PC-9 (cell line): ENCODE measurements at places on chromosomes 7 and 10. TPM values are rescaled to one million over a fixed set of nuclear protein-coding genes. Genes with fewer than 3 reads are reported as not detected.

DNA sequence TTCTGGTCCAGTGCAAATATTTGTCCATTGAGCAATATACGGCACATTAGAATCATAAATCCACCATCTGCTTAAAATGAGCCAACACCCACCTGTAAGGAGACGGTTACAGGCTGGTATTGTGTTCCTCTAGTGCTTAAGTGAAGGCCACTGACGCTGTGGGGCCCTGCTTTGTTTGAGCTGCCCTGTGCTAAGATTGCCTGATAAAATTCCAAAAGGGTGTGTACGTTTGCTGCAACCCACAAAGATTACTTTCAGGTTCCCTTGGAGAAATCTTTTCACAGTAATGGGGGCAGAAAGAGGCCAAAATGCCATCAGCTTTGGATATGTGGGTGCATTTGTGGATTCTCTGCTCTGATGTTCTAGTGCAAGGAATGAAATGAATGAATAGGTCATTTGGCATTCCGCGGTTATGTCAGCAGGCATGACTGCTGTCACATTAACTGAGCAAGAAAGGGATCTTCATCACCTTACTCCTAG lies 34.4 kb downstream of the AGR3 start:
- peak; percentile 100 for DNase-seq

- DNase-seq, result peak; percentile 62
These were observed 15.4 kb upstream of the GRB10 start for GRCh38 chr7:50798126-50798525.

DNA sequence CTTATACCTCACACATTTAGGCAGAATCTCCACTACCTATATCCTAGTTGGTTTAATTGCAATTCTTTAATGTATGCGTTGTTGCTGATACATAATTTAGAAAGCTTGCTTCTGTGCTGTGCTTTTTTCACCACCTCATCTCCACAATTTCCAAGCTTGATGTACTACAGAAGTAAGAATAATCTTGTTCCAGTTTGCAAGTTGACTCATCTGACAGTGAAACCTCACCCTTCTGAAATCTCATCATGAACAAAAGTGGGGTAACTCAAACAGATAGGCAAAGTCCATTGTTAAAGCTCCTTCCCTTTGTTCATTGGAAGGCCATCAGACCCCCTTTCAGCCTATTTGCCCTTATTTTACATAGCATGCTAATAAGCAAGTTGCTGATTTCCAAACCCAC lies 13.6 kb downstream of the EIF4EBP2 start:
- DNase-seq, result no peak

DNA sequence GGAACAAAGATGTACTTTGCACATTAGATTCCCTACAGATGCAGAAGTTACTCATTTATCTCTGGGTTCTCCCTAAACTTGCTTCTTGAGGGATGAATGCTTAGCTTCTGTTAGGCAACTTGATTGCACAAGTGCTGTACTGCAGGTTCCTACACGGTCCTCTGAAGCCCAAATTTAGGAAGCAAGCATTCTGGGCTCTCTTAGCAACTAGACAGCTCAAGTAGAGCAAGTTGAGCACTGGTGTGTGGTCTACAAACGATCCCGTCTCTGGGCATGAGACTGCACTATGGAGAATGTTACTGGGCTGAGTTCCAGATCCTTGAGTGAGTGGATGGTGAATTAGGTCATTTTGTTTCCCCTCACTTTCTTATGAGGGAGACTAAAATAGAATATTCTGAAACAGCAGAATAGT lies 14.3 kb downstream of the SEMA3D start:
- no peak for DNase-seq

DNA sequence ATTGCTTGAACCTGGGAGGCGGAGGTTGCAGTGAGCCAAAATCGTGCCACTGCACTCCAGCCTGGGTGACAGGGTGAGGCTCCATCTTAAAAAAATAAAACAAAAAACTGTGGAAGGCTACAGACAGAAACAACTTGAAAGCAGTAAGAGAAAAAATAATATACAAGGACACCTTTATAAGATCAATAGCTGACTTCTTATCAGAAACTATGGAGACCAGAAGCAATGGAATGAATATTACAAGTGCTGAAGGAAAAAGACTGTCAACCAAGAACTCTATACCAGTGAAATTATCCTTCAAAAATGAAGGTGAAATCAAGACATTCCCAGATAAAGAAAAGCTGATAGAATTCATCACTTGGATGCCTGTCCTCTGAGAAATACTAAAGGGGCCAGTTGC lies 49.0 kb downstream of the RBAK start:
- no peak for DNase-seq

- DNase-seq, result no peak
These were observed 10.8 kb downstream of the SLIT1 start for GRCh38 chr10:97174941-97175340.

The PON3 gene
- total RNA-seq, result 0.85 and 1.5 TPM in 2 replicates

DNA sequence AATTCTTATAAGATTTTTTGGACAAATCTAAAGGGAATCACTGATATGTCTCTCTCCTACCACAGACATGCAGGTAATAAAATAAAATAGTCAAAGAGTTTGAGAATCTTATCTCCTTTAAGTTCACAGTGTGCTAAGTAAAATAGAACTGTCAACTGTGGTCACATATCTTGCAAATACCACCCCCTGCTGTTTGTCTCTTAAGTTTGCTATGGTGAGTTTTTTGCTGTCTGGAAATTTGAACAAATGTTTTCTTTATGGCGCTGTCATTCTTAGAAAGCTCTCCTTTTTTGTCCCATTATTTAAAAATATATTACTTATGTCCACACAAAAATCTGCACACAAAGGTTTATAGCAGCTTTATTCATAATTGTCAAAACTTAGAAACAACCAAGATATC lies 19.6 kb downstream of the GIMAP5 start:
- DNase-seq, result no peak

GRCh38 chr10:83541046-83541445 lies 598.3 kb upstream of the GHITM start:
- DNase-seq, result no peak

GRCh38 chr10:22230158-22230833 lies 12.5 kb upstream of the EBLN1 start:
- DNase-seq, result no peak

DNA sequence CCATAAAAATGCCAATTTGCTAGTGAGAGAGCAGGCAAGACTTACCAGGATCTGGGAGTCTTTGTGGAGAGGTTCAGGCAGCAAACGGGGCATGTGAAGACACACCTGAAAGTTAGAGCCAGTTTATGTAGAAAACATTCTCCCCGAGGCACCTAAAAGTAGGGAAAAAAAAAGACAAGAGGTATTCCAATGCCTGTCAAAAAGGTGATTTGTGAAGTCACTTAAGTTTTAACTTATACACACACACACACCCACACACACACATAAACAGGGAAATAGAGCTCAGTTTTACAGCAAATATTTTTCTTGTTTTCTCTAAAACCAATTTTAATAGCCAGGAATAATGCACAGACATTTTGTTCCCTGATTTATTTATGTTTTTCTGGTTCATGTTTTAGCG lies at the start of gene LAMB4:
LAMB4 (minus strand) TSS at position 101 of the 400 bp plus-strand sequence. CDS start 7,197 bp downstream, outside the sequence.
- no peak for DNase-seq

The ADRA2A gene
- total RNA-seq, result not detected in 2 replicates

The RUFY2 gene
- total RNA-seq, result 26.7 and 30.5 TPM in 2 replicates

DNA sequence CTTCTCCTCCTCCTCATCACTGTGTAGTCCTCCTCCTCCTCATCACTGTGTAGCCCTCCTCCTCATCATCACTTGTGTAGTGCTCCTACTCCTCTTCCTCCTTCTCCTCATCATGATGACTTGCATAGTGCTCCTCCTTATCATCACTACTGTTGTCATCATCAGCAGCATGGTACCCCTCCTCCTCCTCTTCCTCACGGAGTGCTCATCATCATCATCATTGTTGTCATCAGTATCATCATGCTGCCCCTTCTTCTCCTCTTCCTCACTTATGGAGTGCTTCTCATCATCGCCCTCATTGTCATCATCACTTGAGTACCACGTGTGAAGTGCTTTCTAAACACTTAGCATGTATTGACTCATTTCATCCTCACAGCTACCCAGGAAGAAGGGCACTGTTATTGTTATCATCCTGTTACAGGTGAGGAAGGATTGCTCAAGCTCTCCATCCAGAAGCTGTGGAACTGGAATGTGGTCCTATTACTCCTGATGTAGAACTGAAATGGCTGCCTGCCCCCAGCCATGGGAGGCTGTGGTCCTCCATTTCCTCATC lies 122.8 kb upstream of the SHH start:
- DNase-seq, result no peak

- DNase-seq, result peak; percentile 26
These were observed 2.0 kb upstream of the GTPBP4 start for GRCh38 chr10:986137-986825.

DNA sequence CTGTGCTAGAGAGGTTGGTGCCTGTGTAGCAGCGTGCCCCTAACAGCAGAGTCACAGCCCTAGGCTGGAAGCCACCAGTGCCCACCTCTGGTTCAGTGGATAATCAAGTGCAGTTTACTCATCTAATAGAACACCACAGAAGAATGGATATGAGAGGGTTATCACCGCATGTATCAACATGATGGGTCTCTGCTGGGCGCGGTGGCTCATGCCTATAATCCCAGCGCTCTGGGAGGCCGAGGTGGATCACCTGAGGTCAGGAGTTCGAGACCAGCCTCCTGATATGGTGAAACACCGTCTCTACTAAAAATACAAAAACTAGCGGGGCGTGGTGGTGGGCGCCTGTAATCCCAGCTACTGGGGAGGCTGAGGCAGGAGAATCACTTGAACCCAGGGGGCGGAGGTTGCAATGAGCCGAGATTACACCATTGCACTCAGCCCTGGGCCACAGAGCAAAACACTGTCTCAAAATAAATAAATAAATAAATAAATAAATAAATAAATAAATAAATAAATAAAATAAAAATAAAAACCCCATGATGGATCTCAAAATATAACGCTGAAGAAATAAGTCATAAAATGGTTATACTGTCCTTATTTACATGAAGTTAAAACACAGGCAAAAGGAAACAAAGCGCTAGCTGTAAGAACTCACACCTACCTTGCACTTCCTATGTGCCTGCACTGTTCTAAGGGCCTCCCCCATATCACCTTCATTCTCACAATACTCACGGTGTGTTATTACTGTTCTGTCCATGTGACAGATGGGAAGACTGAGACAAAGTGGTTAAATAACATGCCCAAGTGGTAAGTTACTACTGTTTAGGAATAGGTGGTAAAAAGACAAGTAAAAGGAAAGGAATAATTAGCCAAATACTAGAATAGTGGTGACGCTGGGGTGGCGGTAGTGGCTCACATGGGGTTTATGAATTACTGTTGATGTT lies 70.9 kb downstream of the AMZ1 start:
- DNase-seq, result no peak

DNA sequence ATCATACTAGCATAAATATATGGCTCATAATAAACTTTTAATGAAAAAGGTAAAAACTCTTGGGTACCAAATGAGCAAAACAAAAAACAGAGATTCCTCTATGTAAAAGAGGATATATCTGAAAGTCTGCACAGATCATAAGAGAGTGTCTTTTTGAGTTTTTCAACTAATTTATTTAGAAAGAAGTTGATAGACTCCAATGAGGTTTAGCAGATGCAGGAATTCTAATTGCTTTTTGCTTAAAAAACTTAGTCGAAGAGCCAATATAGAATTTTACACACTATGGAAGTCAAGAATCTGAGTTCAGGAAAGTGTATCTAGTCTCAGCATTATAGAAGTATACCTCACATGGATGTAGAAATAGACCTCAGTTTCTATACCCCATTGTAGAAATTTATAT lies 3.4 kb upstream of the MLLT10 start:
- DNase-seq, result no peak

- peak; percentile 94 for DNase-seq
These were observed 5.4 kb upstream of the HSPB1 start for GRCh38 chr7:76296743-76297740.

DNA sequence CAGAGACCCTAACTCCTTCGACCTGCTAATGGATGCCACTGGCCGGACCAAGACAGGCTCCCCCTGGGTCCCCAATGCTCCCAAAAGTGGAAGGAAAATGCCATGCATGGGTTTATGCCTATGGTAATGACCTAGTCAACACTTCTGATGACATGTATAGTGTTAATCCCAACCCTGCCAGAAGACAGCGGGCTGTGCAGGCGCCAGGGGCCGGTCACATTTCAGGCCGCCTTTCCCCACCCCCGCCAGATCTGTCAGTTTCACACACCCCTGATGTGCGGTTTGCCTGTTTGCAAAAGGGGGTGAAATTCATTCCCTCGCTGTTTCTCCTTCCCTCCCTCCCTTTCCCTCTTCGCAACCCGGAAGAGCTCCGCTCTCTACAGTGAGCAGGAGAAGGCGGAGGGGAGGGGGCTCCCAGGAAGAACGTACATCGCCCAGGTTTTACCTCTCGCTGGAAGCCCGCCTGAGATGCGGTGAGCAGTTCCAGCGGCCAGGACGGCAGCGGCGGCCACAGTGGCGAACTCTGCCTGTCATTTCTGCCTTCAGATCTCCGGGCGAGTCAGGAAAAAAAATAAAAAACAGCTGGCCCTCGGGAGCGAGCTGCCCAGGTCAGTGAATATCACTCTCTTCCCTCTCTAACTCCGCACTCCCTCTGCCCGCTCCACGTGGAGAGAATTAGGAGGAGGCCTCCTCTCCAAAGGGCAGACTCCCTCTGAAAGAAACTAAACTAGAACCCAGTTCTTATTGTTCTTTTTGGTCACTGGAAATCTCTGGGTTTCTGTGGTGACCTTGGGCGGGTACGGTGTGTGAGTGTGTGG lies 9.4 kb upstream of the GATA3 start:
- DNase-seq, result peak; percentile 55

The PILRA gene
- total RNA-seq, result 1.5 and 2.8 TPM in 2 replicates

GRCh38 chr7:101442426-101443070 lies 79.9 kb downstream of the COL26A1 start:
- peak; percentile 43 for DNase-seq

- no peak for DNase-seq
These were observed 19.8 kb upstream of the RASSF4 start for GRCh38 chr10:44939691-44940401.

GRCh38 chr7:75737856-75738603 lies 711 bp downstream of the HIP1 start:
- no peak for DNase-seq

GRCh38 chr10:110980807-110981206 lies 61.4 kb downstream of the SHOC2 start:
- no peak for DNase-seq

The PNLIPRP1 gene
- total RNA-seq, result not detected in 2 replicates

DNA sequence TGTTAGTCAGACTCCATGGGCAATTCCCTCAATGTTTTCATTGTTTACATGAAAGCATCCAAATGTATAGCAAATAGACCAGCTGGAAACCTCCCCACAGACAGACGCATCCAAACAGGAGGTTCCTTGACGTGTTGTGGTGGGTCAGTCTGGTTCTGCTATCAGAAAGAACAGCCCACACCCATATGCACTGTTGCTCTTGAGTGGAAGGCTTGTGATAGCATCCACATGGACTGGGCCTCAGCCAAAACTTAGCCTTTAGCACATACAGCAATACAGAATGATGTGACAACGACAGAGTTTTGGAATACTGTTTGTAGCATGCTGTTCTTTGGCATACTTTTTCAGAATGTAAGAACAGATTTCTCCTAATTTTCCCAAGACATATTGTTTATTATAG lies 299.2 kb upstream of the ETV1 start:
- DNase-seq, result no peak

The OR9A2 gene
- not detected in 2 replicates for total RNA-seq

The EXOSC1 gene
- total RNA-seq, result 25.4 and 27.0 TPM in 2 replicates

GRCh38 chr7:98283887-98284222 lies 2.4 kb downstream of the BRI3 start:
- no peak for DNase-seq

- no peak for DNase-seq
These were observed 183.1 kb downstream of the TAX1BP1 start for GRCh38 chr7:27922907-27923641.

GRCh38 chr10:75040576-75040975 lies 70.9 kb upstream of the SAMD8 start:
- no peak for DNase-seq

- no peak for DNase-seq
These were observed 67.6 kb downstream of the DOCK1 start for GRCh38 chr10:126972635-126973414.

GRCh38 chr10:96395931-96396877 lies 37.4 kb upstream of the OPALIN start:
- peak; percentile 31 for DNase-seq
